ENCODE measurements at places on chromosomes 6 and 20. TPM values are rescaled to one million over a fixed set of nuclear protein-coding genes. Genes with fewer than 3 reads are reported as not detected.
A peak's percentile ranks its signal among the peaks of the same experiment; 100 is the strongest.

DNA sequence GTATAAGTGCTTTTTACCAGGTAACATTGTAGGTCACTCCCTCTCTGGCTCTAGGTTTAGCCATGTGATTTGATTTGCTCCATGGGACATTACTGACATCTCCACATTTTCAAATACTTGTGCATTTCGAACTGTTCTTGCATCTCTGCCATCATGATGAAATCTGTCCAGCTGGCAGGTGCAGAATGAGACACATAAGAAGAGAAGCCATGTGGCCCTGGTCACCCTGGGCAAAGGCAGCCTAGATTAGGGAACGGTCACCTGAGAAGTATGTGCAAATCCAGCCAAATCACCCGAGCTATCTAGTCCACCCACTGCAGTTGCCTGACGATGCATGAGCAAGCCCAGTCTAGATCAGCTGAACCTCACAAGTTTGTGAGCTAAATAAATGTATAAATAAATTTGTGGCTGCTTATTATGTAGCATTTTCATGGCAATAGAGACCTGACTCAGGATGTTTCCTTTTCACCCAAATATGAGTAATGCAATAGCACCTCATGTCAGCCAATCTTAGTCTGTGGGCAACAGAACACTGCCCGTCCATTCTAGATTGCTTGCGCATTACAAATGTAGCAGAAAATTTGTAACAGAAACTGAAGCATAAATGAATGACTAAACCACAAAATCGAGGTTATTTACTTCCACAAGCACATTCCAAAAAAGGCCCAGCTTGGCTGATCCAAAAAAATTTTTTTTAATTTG, 115.2 kb downstream of the PAK5 start:
- DNase-seq: no peak

DNA sequence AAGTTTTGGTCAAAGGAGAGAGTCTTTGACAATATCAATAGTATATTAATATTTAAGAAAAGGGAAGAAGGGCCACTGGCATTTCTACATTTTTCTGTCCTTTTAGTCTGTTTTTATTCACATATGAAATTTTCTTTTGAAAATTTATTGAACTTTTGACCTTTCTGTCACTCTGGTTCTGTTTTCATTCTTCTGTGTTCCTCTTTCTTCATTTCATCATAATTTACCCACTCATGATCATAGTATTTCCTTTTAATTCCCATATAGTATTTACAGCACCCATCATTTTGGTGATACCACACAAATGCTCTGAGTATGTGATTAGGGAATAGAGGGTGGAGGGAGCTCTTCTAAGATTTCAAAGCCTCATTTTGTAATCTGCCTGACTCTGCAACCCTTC, 142.8 kb downstream of the GJA1 start:
- no peak for DNase-seq

DNA sequence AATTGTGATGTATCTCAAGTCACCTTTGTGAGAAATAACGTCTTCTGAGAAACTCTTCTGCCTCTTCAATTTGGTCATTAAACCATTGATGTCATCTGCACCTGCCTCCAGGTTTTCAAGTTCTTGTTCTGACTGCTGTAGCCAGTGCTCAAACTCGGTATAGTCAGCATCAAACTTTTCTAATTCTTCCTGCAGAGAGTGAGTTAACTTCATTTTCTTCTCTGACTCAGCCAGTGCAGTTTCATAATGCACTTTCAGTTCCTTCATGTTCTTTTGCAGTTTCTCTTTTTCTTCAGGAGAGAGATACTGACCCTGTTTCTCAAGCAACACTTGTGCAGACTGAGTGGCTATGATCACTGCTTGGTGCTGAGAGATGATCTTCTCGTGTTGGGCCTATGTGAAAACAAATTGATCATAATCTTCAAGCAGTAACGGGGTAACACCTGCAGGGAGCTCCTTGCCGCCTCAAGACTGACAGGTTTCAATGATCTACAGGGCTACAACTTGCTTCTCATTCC, 48.8 kb downstream of the DST start:
- DNase-seq: no peak

- DNase-seq: no peak
These were observed 23.0 kb downstream of the PYGB start for GRCh38 chr20:25270829-25271251.

- DNase-seq: no peak
These were observed 21.6 kb downstream of the L3MBTL1 start for GRCh38 chr20:43529051-43529450.

GRCh38 chr6:138987643-138988468, at the start of gene REPS1:
Gene REPS1 (minus strand): TSS chr6:138988253. CDS start chr6:138987682, 571 bp downstream.
- DNase-seq: peak; percentile 81

DNA sequence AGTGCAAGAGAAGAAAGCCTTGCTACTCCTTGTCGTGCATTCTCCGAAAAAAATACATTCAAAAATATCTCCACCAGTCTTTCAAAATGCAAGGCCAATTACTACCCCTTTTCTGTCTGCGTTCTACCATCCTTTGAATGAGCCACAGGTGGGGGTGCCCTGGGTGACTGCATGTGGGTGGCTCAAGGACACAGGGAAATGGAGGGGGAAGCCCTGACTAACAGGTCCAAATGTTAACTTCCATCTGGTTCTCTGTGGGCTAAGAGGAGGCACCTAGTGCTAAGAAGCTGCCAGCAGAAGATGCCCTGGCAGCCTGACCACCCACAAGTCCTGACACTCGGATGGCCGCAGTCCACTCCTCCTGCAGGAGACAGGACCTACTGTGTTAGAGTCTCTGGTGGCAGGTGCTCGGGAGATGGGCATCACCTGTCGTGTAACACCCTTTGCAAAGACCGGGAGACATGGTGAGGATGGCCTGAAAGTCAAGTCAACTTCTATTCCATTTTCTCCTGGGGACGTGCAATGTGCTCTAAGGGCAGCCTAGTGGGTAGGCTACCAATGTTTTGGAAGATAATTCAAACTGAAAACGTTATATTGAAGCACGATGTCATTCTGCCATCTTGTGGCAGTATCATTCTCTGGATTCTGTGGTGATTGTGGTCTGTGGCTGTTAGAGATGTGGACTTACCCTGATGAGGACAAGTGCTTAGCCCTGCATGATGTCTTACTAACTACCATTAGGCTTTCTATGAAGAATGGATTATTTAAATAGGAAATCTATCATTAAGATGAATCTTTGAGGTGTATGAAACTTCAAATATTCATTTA, 27.4 kb upstream of the IGF2R start:
- DNase-seq: no peak

- no peak for DNase-seq
These were observed 27.9 kb upstream of the SGK1 start for GRCh38 chr6:134345789-134346188.

GRCh38 chr20:60283281-60283680, 325.1 kb downstream of the CDH26 start:
- no peak for DNase-seq

DNA sequence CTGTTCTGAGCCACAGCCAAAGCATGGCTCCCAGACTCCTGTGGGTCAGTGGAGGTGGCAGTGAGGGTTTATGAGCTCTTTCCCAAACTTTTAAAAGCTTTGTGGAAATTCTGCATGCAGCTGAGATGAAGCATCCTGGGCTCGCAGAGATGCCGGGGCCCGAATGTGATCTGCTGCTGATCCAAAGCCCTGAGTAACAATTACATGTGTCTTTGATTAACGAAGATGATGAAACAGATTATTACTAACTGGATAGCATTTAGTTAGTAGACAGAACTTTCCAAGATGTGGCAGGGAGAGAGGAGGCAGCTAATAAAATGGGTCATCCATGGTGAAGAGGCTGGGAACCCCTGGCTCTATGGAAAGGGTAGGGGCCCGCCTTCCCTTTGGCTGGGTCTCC, 43.9 kb upstream of the MDFI start:
- DNase-seq: no peak

DNA sequence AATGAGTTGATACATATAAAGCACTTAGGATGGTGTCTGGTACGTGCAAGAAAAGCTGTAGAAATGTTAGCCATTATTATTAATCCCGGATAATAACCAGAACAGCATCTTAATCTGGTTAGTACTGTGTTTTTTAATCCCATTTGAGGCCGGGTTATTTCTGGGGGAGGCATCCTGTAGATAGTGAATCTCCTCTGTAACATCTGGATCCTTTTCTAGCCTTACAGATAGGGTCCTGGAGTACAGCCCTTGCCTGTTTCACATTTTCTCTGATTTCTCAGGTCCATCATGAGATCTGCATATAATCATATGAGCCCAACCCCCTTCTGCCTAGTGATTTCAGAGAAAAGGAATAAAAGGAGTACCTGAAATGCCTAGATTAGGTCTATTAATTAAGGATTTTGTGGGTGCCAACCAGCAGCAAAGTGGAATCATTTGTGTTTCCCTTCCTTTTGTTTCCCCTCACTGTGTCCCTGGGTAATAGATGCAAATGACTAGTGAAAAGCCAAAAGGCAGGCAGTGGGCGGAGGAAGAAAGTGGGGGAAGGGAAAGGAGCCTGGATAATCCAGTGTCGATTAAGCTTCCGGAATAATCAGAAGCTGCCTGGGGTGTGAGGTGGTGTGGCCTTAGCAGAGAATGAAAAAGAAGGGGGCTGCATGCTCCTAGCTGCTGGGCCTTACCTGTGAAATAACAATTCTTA, 88.9 kb downstream of the SOBP start:
- DNase-seq: no peak

DNA sequence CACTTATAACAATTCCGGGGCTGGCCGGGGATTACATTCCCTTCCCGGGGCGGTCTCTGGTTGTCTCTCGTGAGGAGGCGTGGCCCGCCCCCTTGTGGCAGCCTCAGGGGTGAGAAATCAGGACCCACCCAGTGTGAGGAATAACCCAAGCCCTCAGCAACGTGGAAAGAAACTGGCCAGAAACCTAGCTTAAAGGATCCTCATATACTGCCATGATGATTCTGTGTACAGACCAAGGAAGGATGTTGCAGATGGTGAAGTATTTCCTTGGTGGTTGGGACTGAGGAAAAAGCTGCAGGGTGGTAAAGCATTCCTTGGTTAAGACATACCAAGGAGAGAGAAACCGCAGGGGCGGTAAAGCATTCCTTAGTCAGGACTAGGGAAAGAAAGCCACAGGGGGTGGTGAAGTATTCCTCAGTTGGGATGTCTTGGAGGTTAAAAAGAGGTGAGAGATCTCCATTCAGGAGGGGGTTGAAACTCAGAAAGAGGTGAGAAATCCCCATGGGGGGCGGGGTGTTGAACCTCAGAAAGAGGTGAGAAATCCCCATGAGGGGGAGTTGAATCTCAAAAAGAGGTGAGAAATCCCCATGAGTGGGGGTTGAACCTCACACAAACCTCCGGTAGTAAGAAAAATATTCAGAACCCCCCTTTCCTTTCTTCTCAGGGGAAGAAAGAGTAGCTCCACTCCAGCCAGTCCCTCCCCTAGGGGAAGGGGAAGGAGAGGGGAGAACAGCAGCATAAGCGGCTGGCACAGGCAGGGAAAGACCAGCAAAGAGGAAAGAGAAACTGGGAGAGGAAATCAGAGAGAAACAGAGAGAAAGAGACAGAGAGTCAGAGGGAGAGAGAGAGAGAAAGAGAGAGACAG, 238.1 kb downstream of the RNGTT start:
- DNase-seq: no peak

GRCh38 chr6:43219814-43220213, 9.5 kb downstream of the DNPH1 start:
- DNase-seq: no peak

- no peak for DNase-seq
These were observed 21.0 kb downstream of the NOL7 start for GRCh38 chr6:13635948-13636658.

DNA sequence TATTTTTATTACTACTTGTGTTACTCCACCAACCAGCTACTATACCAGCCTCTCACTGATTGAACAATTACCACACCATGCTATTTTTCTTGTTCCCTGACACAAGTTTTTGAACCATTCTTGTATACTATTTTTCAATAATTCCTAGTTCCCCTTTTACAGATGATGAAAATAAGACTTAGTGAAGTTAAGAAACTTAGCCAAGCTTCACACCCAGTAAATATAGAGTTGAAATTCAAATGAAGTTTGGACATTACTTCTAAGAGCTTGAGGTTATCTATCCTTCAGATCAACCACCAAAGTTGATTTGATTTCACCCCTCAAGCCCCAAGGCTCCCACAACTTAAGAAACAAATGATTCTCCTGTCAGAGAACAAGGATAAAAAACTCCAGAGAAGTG, 13.1 kb upstream of the BCAS1 start:
- DNase-seq: no peak

- DNase-seq: no peak
These were observed 54.0 kb upstream of the REV3L start for GRCh38 chr6:111536910-111537527.

- DNase-seq: no peak
These were observed 13.9 kb downstream of the TOMM6 start for GRCh38 chr6:41801380-41801779.

- no peak for DNase-seq
These were observed 1.8 kb upstream of the YTHDF1 start for GRCh38 chr20:63217706-63218105.

GRCh38 chr6:139996253-139996834, 621.9 kb upstream of the CITED2 start:
- no peak for DNase-seq

GRCh38 chr6:9527679-9528286, 887.1 kb downstream of the TFAP2A start:
- no peak for DNase-seq

GRCh38 chr20:50120935-50121693, 8.2 kb upstream of the UBE2V1 start:
- DNase-seq: no peak

DNA sequence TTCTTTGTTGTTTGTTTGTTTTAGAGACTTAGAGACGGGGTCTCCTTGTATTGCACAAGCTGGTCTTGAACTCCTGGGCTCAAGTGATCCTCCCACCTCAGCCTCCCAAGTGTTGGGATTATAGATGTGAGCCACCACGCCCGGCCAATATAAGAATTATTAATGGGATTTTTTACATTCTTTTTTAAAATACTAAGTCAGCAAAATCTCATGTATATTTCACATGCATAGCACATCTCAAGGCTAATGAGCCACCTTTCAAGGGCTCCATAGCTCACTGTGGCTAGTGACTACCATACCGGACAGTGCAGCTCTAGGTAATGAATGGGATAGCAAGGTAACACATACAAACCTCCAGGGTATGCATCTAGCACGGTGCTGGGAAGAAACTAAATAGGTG, 361.4 kb downstream of the SAMD5 start:
- DNase-seq: no peak

Gene NT5E
- polyA plus RNA-seq: 4.8 TPM

Gene TRPC4AP
- 68.9 TPM for polyA plus RNA-seq

Gene TREML2
- polyA plus RNA-seq: 0.04 TPM

Gene TNNC2
- 0.40 TPM for polyA plus RNA-seq

Gene GRM1
- 0.22 TPM for polyA plus RNA-seq

Gene SEMG1
- not detected for polyA plus RNA-seq

Gene MYCT1
- 19.0 TPM for polyA plus RNA-seq

Gene RMND1
- polyA plus RNA-seq: 46.2 TPM

Gene ALDH8A1
- polyA plus RNA-seq: 31.5 TPM

Gene RAB44
- 0.03 TPM for polyA plus RNA-seq

Gene HDGFL1
- polyA plus RNA-seq: not detected

Gene PTGIS
- polyA plus RNA-seq: 31.6 TPM

Gene KCNK17
- polyA plus RNA-seq: 0.12 TPM

Gene HLA-F
- polyA plus RNA-seq: 4.7 TPM
